ENCODE measurements at places on chromosomes 11 and 22.

DNA sequence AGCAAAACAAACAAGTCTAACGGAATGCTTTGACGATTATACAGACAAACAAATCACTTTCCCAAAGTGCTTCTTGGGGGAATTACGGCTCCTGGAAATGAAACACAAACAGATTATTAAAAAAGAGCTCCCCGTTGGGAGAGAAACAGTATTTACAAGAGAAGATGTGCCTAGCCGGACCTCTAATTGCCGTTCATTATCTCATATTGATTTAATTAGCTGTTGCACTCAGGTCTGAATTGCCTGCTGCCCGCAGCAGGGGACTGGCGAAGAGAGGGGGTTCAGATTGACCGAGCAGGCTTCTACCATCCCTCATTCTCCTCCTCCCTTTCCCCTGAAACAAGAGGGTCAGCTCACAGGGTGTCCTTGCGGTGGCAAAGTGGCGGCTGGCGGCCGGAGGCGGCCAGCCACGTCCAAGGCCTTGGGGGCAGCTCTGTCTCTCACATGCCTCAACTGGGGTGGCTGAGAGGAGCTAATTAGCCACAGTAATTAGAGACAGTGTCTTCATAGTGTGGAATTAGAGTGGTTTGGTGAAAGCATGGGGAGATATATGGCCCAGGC is 295.1 kb downstream of the MIAT start:
- DNase-seq, result no peak

- DNase-seq, result no peak
These were observed 38.8 kb downstream of the SLC1A2 start for GRCh38 chr11:35380603-35381002.

DNA sequence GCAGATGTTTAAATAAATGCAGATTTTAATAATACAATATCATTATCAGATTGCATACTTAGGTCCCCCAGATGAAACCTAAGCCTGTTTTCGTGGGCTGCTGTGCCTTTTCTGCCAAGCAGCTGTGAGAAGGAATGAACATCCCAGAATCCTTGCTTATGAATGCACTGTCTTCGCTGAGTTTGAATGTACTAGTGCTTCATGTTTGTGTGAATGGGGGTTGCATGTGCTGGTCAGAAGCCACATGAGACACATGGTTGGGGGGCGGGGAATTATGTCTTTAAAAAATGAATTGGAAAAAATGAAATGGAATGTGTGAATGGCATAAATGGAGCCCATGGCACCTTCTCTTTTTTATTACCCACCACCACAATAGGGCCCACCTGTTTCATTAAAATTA is 125.4 kb upstream of the HSD17B12 start:
- no peak for DNase-seq

- DNase-seq, result peak; percentile 56
These were observed 816 bp upstream of the PHRF1 start for GRCh38 chr11:575313-575995.

DNA sequence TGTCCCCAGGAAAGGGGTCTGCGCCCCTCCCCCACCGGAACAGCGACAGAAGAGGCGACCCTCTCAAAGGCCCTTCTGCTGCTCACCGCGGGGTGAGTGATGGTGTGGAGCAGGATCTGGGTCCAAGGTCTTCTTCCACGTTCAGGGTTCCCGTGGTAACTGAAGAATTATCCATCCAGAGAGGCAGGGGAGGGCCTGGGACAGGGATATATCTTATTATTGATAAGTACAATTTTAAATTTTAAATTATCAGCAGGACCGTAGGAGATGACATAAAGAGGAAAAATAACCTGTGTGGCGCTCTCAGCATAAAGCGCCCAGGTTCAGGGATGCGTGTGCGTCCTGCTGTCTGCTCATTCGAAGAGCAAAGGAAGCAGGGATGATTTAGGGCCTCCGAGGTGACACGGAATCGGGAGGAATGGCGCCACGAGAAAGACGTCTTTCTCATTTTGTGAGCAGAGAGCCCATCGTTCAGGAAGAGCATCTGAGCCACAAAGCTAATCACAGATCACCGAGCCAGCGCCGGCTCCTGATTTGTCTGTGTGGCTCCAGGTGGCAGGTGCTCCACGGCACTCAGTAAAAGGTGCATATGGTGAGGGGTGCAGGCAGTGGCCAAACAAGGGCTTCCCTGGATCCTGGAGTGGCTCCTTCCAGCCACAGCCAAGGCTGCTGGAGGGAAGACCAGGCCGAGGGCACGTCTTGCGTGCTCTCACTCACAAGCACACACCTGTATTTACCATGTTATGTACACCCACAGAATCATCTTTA is 19.3 kb downstream of the KRTAP5-5 start:
- DNase-seq, result no peak

GRCh38 chr22:27100789-27101188 is 443.4 kb downstream of the MIAT start:
- peak; percentile 57 for DNase-seq

DNA sequence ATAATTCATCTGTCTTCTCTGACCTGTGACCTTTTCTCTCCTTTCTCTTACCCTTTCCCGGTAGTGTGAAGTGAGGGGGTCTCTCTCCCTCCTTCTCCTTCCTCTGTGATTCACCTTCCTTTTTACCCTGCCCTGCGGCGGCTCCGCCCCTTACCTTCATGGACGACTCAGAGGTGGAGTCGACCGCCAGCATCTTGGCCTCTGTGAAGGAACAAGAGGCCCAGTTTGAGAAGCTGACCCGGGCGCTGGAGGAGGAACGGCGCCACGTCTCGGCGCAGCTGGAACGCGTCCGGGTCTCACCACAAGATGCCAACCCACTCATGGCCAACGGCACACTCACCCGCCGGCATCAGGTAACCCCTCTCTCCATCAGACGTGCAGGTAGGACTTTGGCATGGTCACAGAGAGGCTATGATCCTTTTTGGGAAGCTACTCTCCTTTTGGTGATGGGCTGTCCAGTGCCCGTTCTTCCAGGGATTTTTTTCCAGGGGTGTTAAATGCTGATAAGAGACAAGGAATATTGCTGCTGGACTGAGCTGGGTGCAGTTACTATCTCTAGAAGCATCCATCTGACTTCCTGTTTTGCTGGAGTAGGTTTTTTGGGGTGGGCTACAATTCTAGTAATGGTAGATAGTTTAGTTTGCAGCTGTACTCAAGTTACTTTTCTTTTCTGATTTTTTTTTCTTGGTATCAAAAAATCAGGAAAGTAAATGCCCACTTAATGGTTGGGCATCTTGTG is 29.9 kb downstream of the CTNND1 start:
- DNase-seq, result no peak

GRCh38 chr22:21657020-21657359 is 8.8 kb upstream of the PPIL2 start:
- no peak for DNase-seq

DNA sequence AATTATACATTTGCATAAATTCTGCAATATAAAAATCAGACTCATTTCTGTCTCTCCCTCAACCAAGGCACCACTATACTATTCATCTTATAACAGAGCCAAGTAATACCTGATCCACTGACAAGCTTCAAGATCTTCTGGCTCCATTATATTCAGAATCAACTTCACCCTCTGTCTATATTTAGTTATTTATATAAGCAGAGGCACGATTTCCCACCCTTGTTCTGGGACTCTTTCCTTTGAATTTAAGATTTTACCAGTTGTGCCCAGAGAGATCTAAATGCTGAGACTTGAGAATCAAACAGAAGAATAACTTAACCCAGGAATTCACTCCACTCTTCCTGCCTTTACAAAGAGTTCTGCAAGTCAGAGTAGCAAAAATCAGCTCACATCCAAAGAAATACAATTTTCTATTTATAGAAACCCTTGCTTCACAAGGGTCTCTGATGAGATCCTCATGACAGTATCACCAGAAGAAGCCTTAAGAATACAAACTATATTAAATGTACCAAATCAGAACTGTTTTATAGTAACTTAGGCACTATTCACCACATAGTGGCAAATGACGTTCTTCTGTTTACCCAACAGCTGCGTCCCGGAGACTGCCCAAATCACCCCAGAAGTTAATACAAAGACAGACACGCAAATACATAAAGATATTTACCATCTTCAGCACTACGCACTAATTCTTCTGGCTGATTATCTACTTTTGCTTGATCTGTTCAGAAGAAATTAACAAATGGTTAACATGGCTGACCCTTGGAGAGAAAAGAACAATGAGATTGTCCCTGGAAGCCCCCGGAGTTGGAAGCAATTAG is 32.3 kb upstream of the CCDC89 start:
- no peak for DNase-seq

DNA sequence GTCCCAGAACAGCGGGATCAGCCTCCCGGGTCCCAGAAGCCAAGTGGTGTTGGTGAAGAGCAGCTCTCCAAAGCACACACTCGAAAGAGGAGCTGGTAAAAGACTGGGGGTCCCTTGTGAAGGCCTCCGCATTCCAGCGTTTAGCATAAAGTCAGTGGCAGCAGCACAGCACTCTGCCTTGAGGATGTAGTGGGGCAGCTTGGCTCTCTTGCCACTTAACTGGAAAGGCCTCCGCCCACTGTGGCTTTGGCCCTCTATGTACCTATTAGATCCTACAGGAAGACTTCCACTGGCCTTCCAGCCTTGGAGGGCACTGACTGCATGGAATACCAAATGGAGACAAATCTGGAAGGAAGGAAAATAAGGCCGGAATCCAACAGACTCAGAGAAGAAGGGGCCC is 1455.3 kb downstream of the BRD1 start:
- no peak for DNase-seq

- DNase-seq, result no peak
These were observed 440.4 kb downstream of the INSC start for GRCh38 chr11:15555161-15555560.

- DNase-seq, result peak; percentile 28
These were observed 3.5 kb downstream of the ZDHHC24 start for GRCh38 chr11:66542362-66542761.

Data from MG63 (cell line).